CD14-positive monocyte (primary cell): ENCODE measurements at places on chromosomes 7 and 10.

- DNase-seq: no peak
These were observed 15.7 kb upstream of the CBLL1 start for GRCh38 chr7:107728276-107728675.

GRCh38 chr7:37920305-37920848 lies at the start of gene EPDR1:
TSS of gene EPDR1 (plus strand) at chr7:37920640. CDS start at chr7:37920940, 300 bp downstream.
- peak; percentile 38 for DNase-seq

- DNase-seq: no peak
These were observed 16.1 kb upstream of the CSGALNACT2 start for GRCh38 chr10:43122096-43122495.

DNA sequence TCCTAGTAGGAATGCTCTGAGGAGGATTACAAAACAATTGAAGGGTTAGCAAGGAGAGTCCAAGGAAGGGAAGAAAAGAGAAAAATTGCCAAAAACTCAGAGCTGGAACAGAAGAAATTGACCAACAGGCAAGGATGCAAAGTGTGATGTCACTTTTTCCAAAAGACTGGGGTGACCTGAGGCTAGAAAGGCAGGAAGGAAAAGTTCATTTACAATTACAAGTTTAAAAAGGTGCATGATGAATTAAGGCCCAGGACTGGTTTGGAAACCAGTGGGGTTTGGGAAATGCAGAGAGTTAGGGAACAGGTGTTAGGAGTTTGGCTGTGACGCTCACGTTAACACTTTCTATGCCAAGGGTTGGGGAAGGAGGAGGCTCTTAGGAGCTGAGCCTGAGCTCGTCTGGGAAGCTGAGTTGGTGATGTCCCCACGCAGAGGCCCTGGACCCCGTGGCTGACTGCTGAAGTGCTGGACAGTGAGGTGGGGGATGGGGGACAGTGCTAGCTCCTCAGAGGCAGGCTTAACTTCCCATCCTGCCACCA lies 92.6 kb upstream of the PODXL start:
- DNase-seq: no peak

DNA sequence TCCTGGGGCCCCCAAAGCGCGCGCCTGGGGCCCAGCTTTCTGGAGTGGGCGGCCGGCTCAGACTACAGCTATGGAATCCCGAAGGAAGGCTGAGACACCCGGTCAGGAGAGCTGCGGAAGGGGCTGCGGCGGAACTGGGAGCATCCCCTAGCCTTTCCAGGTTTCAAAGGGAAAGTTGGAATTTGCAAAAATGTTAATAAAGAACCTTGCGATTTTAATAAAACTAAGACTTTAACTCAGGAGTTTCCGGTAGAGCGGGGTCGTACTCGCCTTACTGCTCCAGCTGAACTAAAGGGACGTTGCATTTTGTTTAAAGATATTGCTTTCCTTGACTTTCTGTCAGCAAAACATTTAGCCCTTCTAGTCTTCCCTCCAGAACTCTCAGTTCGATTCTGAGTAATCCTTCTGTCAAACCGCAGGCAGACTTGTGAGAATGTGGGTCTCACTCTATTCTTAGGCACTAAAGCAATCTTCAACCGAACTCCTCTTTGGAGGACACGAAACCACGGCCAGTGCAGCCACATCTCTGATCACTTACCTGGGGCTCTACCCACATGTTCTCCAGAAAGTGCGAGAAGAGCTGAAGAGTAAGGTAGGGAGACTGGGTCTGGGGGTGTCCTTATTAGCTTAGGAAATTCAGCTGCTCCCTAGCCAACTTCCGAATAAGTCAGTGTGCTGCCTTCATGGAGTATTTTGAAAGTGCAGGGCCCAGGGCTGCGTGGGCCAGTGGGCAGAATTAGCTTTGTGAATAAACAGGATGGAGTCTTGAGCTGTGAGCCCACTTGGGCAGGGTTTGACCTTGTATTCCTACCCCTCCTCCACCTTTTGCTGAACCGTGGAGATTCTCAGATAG lies 1.9 kb downstream of the CYP26A1 start:
- no peak for DNase-seq

DNA sequence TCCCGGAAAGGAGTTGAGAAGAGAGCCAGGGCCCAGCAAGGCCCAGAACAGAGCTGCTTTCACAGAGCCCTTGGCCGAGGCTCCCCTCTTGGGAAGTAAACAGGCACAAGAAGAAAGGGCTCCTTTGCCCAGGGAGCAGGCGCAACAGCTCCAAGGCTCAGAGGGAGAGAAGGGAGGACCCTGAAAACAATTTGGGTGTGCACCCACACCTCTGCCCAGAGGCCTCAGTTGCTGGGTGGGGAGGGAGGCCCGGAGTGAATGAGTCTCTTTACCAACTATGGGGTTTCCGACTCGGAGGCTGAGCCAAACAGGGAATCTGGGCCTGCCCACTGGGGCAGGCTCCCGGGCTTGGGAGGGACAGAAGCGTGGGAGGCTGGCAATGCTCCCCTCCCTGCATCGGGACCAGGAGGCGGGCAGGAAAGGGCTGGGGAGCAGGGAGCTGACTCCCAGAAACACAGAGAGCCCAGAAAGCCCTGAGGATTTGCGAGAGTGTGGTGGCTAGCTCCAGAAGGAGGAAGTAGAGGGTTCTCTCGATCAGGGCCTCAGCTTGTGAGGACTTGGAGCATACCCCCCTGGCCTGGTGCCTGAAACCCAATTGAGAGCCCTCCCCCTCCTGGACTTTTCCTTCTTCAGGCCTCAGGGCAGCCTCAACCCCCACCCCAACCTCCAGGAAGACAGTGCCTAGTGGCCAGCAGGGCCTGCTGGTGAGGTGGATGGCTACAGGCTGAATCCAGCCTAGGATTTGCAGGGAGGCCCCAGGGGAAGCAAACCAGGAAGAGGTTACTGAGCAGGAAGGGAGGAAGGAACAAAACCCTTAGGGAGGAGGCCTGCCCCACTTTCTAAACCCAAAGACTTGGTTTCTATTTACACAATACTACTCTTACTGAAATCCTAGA lies 6.2 kb downstream of the C10orf105 start:
- peak; percentile 49 for DNase-seq

GRCh38 chr10:49194212-49194920 lies 6.2 kb upstream of the TMEM273 start:
- DNase-seq: no peak
